AG04449 (cell line): ENCODE measurements at places on chromosomes 6 and 20.

DNA sequence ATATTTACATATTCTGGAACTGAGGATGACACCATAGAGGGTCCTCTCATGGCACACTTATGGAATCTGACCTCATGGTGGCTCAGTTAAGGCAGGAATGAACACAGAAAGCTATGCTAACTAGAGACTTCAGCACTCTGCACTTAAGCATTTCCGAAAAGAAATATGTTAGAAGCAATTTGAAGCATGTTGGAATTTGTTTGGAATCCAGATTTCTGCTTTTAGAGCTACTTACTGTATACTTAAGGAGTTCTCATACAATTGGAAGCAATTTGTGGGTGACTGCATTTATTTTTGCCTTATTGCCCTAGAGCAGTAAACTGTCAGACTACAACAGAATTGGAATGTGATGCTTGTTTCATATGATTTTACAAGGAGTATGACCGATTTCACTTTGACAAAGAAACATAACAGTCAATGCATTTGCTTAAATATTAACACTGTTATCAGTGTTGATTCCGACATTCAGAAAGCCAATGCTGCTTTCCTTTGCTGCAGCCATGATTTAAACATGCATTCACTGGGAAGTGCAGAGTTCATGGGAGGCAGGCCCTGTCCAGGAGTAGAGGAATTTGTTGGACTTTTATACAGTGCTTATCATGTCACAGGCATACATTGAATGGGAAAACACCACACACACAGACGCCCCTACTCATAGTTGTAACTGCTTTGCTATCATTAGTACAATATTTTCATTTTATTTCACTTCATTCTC lies 244.4 kb downstream of the SAMD5 start:
- DNase-seq: peak; percentile 44

DNA sequence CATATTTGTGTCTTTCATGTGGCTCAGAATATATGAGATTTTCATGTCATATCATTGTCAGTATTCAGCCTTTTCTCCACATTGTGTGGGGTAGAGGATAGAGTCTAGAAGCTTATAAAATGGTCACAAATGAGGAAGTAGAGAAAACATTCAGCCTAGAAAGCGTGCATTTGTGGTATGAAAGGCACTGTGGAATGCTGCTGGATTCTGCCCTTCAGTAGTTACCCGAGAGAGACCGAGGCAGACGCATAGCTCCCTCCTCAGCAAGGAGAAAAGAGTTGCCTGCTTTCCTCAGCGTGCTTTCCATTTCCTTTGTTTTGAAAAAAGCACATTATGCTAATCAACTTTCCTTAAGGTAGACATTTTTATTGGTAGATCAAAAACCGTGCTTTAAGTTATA lies 28.7 kb downstream of the MYB start:
- no peak for DNase-seq

DNA sequence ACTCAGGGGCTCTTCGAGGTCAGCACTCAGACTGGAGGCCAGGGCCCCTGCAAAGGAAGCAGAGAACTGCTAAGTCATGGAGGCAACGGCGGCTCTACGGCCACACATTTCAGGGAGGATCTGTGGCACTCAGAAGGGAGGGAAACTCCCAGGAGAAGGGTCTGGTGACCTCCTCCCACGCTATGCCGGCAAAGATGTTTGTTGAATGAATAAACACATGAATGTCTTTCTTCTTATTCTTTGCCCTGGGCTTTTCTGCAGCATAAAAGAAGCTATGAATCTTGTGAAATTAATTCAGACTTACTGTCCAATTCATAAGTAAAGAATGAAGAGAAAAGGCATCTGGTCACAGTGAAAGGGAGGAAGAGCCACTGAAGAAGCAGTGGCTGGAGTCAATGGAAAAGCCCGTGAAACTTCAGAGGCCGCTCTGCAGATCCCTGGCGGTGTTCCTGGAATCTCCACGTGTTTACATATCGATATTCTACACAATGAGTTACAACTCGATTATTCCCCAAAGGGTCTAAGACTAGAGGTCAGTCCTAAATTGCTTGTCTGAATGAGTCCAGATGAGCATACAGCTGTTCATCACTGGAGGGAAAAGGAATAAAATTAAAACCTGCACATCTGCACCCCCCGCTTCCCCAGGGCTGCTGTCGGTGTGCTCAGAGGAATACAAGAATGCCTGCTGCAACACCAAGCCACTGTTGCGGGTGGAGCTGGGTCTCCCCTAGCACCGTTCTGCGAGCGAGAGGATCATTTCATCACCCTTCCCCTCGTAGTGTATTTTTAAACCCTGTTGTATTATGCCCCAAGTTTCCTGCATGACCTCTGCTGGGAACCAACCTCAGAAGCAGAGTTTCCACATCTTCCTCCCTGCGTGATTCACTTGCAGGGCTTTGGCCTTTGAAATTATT lies 25.6 kb downstream of the INSM1 start:
- peak; percentile 26 for DNase-seq

- no peak for DNase-seq
These were observed 43.8 kb upstream of the OSTM1 start for GRCh38 chr6:108118359-108118724.

GRCh38 chr6:144055121-144055931 lies 40.0 kb downstream of the SF3B5 start:
- no peak for DNase-seq

GRCh38 chr6:133214267-133214666 lies 26.9 kb upstream of the EYA4 start:
- no peak for DNase-seq

DNA sequence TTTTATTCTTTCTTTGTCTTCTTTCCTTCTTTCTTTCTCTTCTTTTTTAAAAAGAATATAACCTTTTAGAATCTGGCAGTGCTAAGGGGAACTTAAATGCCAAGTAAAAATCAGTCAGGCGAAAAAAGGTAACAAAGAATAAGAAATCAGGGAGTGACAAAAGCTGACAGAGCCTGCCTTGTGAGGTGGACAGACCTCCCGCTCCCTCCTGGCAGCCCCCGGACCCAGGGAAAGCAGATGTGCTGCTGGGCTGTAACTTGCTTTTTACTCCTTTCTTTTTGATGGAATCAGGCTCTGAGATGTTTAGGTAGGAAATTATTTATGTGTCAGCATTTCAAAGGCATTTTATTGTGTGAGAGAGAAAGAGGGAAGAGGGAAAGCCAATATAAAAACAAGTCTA lies 95.5 kb upstream of the TRAF3IP2 start:
- DNase-seq: no peak

GRCh38 chr6:74280130-74280692 lies 584.2 kb downstream of the CD109 start:
- DNase-seq: no peak

- no peak for DNase-seq
These were observed 214.9 kb upstream of the GMDS start for GRCh38 chr6:2460216-2460745.
